ENCODE measurements at places on chromosomes 1 and 21.

GRCh38 chr1:188343914-188344313 is 1515.2 kb downstream of the PLA2G4A start:
- DNase-seq, result no peak

DNA sequence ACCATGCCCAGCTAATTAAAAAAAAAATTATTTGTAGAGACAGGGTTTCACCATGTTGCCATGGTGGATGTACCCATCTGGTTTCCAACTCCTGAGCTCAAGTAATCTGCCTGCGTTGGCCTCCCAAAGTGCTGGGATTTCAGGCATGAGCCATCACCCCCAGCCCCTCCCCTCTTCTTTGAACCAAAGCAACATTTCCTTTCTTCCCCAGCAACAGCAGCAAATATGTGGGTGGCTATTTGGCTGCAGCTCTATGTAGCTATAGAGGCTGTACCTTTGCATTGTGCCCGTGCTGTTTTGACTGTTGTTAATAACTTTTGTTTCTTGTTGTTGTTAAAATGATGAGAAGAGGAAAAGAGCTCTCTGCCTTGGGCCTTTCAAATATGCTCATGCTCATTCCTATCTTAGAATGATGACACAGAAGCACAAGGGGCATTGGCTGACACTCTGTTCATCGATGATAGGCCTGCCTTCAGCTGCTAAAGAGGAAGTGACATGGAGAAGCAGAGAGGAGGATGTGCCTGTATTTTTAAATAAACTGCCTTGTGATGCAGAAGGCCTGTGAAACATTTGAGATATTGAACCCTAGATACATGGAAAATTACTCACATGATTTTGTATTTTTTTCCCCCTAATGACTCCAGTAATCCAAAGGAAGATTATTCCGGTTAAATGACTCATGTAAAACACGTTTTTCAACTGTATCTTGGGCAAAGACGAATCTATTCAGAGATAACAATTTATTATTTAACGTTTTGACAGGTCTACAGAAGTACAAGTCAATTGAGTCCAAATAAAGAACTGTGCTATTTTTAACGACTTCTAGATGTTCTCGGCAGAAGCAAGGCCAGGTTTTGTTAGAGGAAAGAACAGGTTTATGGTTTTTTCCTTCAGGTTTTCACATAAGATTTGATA is 20.5 kb upstream of the XPR1 start:
- no peak for DNase-seq

DNA sequence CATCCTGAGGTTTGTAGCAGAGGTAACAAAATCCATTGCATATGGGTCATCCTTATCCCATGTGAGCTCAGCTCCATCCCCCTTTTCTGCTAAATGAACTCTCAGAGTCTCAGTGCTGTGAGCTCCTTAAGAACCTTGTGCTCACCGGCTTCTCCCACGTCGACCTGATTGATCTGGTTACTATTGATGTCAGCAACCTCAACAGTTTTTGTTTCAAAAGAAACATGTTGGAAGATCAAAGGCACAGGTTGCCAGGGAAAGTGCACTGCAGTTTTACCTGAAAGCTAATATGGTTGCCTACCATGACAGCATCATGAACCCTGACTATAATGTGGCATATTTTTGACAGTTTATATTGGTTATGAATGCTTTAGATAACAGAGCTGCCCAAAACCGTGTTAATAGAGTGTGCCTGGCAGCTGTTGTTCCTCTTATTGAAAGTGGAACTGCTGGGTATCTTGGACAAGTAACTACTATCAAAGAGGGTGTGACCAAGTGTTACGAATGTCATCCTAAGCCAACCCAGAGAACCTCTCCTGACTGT is 131.4 kb downstream of the HS2ST1 start:
- DNase-seq, result peak; percentile 22

GRCh38 chr1:31372751-31373055 is 173 bp downstream of the FABP3 start:
- no peak for DNase-seq

DNA sequence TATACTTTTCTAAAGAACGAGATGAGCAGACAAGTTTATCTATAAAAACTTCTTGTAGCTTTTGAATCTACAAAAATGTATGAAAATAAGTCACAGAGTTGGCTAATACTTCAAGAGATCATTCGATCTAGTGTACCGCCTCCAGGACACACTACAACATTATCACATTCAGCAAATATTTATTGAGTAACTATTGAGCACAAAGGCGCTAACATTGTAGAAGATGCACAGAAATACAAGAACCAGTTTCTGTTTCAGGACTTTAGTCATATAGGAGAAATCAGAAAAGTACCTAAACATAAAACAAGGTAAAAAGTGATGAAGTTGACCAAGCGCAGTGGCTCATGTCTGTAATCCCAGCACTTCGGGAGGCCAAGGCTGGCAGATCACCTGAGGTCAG is 20.6 kb downstream of the WASF2 start:
- DNase-seq, result no peak

- no peak for DNase-seq
Measured at GRCh38 chr1:212317916-212318315, 32.7 kb downstream of the PPP2R5A start.

DNA sequence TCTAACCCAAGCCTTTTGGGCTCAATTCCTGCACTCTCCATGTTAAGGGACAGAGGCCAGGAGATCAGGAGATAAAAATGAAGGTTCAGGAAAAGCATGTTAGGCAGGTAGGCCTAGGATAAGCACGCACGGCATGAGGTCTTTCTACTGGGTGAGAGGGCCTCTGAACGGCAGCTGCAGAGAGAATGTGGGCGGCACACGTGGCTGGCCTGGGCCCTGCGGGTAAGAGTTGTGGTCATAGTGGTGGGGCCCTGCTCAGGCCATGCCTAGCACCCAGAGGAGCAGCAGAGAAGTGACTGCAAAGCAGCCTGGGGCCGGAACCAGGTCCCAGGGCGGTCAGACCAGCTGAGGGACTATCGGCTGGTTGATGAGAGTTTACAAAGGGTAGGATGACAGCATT is 7.5 kb upstream of the FOXO6 start:
- no peak for DNase-seq

DNA sequence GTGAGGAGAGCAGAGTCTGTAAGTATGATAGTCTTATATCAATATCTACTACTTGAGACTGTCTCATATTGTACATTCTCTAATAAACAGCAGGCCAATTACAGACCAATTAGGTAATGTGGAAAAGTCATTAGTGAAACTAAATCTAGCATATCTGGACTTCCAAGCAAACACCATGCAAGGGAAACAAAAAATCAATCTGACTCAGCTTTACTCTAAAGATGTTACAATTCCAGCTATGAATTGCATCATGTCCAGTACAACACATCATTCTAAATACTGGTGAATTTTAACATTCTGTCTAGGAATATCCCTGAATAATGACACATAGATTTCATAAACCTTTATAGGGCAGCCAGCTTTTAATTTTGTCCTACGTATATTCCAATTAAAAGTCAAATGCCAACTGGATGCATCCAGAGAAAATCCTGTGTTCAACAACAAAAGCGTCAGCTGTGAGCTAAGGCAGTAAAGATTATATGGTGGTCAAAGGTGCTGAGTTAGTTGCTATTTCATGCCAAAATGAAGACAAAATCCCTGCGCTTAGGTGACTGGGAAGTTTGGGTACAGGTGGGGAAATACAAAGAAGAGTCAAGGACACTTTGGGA is 159.3 kb downstream of the TTLL7 start:
- DNase-seq, result no peak

GRCh38 chr21:31538816-31539215 is 120.7 kb upstream of the SOD1 start:
- DNase-seq, result no peak

DNA sequence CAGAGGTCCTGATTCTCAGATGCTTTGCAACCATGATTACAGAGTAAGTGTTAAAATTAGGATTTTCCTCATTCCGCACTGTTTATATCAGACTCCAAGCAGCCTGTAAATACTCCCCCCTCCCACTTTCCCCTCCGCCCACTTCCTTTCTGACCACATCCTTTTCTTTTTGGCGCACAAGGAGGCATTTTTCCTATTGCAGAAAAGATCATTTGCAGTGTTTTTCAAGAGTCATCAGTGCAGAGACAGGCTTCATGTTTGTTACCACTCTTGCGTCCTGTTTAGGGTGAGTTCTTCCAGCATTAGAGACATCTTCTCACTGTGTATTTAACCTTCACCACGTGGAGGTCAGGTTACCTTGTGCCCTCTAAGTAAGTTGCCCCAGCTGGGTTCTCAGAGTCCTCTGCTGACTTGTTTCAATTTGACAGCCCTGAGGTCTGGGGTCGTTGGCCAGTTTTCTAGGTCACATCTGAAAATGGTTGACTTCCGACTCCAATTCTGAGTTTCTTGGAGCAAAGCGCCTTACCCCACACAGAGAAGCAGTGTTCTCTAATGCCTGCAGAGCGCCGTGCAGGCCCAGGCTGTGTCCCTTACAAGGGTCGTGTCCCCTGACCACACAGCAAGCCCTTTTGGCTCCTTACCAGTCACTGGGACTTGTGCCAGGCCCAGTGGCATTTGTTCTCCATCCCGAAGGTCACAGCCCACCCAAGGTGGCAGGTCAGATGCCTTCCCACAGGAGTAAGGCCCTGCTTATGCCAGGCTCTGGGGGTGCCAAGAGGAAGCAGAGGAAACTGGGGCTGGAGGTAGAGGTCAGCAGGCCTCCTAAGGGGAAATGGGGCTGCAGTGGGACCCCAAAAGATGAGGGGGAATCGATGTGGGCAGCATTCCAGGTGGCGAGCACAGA is 85.6 kb downstream of the FAM78B start:
- DNase-seq, result no peak

DNA sequence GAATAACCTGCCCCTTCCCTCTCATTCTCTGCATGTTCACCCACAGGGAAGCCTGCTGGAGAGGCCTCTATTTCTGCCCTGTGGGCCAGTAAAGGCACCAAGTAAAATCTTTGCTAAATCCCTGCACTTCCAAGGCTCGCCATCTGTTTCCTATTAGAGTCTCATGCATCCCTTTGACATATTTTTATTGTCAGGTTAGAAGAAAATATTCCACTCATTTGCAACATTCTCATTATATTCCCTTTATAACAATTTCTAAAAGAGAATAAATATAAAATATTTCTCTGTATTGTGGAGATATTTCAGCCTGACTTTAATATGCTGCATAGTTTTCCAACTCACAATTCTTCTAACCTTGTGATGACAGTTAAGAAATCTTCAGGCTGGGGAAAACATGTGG is 340.4 kb upstream of the VAMP3 start:
- DNase-seq, result no peak

GRCh38 chr1:185672719-185673360 is 61.4 kb upstream of the HMCN1 start:
- no peak for DNase-seq

DNA sequence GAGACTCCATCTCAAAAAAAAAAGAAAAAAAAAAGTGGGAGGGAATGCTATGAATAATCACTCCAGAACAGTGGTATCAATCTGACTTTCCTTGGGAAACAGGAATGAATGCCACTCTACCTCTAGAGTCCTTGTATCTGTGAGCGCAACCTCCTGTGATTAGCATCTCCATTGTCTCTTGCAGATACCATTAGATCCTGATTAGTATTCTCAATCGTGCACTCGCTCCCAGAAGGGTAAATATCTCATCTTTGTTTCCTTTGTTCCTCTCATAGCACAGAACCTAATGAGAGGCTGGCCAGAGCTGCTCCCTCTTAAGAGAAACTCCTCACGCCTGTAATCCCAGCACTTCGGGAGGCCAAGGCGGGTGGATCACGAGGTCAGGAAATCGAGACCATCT is 184.4 kb upstream of the KCNK2 start:
- no peak for DNase-seq

DNA sequence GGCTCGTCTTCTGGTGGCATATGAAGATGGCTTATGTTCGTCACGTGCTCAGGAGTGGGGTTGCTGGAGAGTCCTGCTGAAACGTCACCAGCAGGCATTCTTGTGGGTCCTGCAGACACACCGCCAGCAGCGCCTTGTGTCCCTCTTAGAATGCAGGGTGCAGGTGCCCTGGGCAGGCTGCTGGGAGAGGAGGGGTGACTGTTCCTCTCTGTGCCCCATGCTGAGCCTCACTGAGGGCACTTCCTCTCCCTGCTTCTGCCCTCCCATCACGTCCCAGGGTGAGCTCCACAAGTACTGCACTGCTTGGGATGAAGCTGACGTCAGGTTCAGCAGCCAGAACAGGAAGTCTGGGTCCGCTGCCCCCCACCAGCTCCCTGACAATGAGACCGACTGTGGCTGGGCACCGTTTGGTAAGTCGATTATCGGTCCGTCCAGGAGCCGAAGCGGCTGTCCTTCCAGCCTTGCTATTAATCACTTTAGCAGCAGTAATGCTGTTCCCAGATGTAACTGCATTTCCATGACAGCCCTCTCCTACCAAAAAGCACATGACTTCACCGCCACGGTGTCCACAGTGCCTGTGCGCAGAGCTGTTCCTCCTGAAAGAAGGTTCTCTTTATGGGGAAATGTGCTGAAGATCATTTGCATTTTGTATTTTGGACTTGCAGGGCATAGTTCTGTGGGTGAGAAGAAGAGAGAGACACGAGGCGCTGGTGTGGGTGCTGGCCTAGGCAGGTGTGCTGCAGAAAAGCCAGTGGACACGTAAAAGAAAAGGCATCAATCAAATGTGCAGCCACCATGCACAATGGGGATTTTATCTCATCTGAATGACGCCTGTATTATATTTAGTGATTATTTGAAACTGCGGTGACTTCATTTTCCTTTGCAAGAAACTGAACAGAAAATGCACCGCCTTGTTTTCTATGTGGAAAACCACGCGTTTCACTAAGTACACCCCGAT is 21.0 kb downstream of the SLC37A1 start:
- no peak for DNase-seq

DNA sequence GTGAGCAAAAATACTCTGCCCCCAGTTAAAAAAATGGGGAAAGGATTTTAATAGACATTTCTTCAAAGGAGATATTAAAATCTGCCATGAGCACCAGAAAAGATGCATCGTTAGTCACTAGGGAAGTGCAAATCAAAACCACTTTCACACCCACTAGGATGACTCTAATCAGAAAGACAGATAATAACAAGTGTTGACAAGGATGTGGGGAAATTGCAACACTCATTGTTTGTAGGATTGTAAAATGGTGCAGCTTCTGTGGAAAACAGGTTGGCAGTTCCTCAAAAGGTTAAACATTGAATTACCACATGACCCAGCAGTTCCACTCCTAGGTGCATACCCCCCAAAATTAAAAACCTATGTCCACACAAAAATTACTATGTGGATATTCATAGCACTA is 112.3 kb downstream of the KCNJ6 start:
- DNase-seq, result no peak

DNA sequence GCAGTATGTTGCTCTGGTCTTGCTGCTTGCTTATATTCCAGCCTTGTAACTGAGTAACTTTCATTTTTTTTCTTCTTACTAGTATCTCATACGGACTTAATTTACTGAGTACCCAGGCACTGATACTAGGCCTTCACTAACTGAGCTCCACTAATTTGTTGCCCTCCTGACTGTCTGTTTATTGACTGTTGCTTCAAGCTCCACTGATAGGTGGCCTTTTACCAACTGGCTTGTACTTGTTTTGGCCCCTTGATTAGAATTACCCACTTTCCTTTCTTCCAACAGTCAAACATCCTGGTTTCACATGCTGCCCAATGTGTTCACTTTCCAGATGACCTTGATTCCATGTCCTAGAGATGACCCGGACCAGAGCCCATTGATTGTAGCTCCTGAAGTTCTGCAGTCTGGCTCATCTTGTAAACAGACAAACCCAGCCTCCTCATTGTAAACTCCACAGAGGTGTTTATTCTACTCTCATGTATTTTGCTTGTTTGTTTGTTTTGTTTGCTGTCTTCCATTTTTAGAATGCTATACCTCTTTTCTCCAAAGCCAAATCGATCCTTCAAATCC is 27.7 kb downstream of the RGS1 start:
- DNase-seq, result no peak

GRCh38 chr1:239178961-239179360 is 207.4 kb upstream of the CHRM3 start:
- no peak for DNase-seq

GRCh38 chr1:44780583-44781121 is 5.3 kb downstream of the RPS8 start:
- no peak for DNase-seq

Measured in activated naive CD4-positive, alpha-beta T cell (primary cell).